ENCODE measurements at places on chromosomes 1 and 21.
A peak's percentile ranks its signal among the peaks of the same experiment; 100 is the strongest.

DNA sequence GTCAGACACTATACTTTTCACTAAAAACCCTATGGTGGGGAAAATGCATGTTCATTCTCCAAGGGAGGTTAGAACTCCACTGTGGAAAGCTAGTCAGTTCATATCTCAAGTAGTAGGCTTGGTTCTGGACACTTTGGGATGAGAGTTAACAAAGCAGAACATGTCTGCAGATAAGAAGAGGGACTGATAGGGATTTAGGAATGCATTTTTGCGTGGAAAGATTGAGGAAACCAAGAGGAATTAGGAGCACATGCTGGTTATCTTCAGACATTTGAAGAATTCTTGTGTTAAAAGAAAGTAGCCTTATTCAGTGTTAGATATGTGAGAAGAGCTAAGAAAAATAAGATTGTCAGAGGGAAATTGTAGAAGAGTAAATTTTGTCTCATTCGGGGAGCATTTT, 1.2 kb upstream of the GRIK1 start:
- DNase-seq, result no peak

DNA sequence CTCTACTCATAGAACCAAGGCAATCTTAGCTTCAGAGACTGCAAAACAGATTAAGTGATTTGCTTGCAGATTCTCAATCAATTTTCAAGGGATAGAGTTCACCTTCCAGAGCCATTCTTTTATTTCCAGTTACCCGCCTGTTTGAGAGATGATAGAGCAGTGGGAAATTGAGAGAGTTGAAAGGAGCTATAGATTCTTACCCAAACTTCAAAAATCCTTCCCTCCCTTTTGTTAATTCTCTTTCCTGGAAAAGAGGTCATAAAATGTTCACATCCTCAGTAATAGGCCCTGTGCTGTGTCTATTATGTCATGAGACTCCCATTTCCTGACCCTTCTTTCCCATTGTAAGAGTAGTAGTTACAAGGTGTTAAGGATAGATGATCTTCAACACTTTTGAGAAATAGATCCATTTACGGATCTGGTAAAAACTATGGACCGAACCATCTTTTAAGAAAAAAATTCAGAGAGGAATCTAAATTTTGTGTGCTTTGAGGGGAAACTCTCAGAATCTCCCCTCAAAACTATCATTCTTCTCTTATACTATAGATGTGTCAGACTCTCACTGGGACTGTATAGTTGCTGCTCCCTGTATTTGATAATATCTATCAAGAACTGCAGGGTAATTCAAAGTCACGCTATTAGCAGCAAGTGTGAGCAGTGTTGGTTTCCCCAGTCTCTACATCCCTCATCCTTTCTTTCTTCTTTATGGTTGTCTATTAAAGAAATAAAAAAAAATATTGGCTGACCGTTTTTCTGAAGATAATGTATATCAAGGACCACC, 8.0 kb downstream of the RGS4 start:
- DNase-seq, result no peak

- peak; percentile 74 for DNase-seq
Measured at GRCh38 chr1:45359882-45360513, 19.8 kb upstream of the MUTYH start.

GRCh38 chr1:92447033-92447681, 39.6 kb downstream of the GFI1 start:
- DNase-seq, result no peak

DNA sequence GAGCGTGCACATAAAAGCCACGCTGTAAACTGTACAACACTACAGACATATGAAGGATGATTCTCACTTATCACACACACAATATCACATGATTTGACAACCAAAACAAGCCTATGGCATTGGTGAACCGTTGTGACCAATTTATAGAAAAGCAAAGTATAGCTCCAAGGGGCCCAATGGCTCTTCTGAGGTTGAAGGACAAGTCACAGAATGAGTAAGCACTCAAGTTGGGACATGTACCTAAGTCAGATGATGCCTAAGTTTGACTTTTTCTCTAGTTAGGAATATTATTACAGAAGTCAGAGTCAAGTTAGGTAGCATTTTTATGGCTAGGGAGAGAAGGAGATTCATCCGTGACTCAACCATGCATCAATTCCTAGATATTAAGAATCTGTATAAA, 45.7 kb downstream of the PLPP3 start:
- no peak for DNase-seq

GRCh38 chr1:86387916-86388627, 8.1 kb downstream of the ODF2L start:
- DNase-seq, result no peak

GRCh38 chr1:39131940-39132339, 72.6 kb upstream of the MACF1 start:
- no peak for DNase-seq

- no peak for DNase-seq
Measured at GRCh38 chr1:231729544-231729943, 103.0 kb downstream of the DISC1 start.

GRCh38 chr1:55067022-55067778, 27.9 kb downstream of the PCSK9 start:
- no peak for DNase-seq

- DNase-seq, result no peak
Measured at GRCh38 chr1:11563560-11564069, 84.7 kb downstream of the DISP3 start.

DNA sequence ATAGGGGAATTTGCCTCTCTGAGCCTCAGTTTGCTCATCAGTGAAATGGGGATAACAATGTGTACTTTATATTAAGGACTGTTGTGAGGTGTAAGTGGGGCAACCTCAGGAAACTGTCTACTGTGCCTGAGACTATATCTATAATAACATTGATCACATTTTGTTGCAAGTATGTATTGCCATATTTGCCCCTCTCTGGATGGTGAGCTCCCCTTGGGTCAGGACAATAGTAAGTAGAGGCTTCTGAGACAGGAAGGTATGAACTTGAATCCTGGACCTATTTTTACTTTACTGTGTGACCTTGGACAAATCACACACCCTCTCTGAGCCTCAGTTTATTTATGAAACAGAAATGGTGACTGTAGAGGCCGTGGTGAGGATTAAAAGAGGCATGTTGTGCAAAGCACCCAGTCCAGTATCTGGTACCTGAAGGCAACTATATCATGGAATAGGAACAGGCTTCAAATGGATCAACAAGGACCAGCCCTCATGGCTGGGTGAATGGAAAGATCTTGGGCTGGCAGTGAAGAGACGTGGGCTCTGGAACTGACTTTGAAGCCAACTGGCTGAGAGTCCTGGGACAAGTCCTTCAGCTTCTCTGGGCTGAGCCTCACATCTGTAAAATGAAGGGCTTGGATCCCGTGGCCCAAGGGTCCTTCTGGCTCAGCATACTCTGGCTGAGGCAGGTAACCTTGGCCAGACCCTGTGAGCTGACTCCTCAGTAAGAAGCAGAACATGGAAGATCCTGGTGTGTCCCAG, 35.0 kb upstream of the ID3 start:
- no peak for DNase-seq

- DNase-seq, result no peak
Measured at GRCh38 chr1:47433477-47434050, 4.3 kb upstream of the FOXD2 start.

DNA sequence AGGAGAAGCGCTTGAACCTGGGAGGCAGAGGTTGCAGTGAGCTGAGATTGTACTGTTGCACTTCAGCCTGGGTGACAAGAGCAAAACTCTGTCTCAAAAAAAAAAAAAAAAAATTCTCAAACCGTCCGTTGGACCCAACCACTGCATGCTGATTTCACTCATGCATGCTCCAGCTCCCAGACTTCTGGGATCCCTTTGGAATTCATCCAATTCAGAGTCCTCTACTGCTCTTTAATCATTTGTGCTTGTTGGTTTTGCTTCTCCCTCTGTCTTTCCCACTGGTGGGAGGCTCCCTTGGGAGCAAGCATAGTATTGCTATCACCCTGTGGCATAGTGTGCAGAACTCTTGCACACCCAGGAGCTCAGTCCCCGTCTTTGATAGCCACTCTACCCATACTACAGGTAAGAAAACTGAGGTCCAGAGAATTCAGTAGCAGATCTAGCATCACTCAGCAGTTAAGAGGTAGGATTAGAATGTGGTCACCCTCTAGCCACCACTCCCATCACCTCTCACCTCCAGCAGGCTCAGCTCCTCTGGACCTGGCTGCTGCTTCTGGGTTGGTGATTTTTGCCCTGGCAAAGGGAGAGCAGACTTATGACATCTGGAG, 3.1 kb upstream of the LMNA start:
- DNase-seq, result no peak

DNA sequence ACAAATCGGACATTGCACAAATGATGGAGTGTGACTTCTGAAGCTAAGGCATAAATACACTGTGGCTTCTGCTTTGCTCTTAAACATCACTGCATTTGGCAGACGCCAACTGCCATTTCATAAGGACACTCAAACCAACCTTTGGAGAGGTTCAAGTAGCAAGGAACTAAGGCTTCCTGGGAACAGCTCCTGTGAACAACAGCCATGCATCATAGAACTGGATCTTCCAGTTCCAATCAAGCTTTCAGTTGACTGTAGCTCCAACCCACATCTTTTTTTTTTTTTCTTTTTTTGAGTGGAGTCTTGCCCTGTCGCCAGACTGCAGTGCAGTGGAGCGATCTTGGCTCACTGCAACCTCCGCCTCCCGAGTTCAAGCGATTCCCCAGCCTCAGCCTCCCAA, 10.7 kb upstream of the HUNK start:
- no peak for DNase-seq

- no peak for DNase-seq
Measured at GRCh38 chr1:40820251-40820797, 36.7 kb downstream of the KCNQ4 start.

GRCh38 chr1:198443365-198444233, 96.9 kb downstream of the ATP6V1G3 start:
- DNase-seq, result no peak

DNA sequence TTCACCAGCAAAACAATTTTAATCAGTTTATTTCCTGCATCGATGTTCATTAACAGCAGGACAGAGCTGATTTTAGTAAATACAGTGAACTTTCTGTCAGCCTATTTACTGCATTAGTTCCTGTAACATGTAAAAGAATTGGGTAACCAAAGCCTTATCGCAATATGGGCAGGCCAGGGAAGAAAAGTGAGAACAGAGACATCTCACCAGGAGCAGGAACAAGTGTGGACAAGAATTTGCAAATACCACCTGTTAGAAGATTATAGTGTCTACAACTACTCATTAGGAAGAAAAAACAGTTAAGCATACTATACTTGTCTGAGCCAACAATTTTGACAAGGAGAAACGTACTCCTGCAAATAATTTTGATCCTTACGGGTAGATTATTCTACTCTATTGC, 1293.9 kb downstream of the PLA2G4A start:
- DNase-seq, result no peak

DNA sequence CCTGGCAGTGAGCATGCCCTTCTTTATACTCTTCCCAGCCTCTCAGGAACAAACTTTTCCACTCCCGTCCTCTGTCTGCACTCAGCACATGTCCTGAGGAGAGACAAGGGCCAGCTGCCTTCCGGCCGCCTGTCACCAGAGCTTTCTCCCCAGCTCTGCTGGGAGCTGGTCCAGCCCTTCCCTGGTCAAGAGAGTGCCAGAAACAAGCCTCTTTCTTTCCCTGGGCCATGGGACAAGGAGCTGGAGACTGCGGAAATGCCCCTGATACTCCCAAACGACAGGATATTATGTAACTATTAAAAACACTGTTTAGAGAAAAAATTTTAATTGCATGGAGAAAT, 10.4 kb downstream of the LAMB3 start:
- DNase-seq, result no peak
